ENCODE measurements at places on chromosomes 6 and 20. TPM values are rescaled to one million over a fixed set of nuclear protein-coding genes. Genes with fewer than 3 reads are reported as not detected.

DNA sequence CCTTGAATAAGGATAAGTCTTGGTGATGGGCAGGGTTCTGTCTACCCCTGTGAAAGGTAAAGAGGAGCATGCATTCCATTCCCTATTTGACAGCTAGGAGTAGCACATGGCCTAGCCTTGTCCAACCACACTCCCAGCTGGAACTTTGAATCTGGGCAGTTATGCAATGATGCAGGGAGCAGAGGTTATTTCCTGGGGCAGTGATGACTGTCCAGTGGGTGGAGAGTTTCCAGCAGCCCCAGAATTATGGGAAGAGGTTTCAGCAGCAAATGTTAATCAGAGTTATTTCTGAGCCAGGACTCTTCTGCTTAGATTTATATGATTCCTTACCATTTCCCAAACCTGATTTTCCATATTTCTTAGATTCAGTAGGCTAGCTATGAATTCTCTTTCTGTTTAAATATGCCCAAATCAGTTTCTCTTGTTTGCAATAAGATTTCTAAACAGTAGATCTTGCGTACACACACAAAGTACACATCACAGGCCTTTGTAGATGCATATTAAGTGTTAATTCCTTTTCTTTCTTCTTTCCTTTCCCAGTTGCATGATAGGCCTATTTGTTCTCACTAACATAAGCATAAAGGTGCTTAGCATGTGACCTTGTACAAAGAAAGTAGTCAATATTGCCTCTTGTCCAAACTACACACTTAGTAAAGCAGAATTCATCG lies 17.3 kb upstream of the TXLNB start:
- no peak for DNase-seq

The BANF2 gene
- not detected for total RNA-seq

The DST gene
- total RNA-seq = 35.8 TPM

The RHAG gene
- total RNA-seq = not detected

The APCDD1L gene
- total RNA-seq = 0.46 TPM

Measured in cardiac muscle cell (in vitro differentiated cells and primary cell).